ENCODE measurements at places on chromosomes 11 and 22.
A peak's percentile ranks its signal among the peaks of the same experiment; 100 is the strongest.

GRCh38 chr11:84780689-84781293 is 846.4 kb downstream of the DLG2 start:
- no peak for DNase-seq

DNA sequence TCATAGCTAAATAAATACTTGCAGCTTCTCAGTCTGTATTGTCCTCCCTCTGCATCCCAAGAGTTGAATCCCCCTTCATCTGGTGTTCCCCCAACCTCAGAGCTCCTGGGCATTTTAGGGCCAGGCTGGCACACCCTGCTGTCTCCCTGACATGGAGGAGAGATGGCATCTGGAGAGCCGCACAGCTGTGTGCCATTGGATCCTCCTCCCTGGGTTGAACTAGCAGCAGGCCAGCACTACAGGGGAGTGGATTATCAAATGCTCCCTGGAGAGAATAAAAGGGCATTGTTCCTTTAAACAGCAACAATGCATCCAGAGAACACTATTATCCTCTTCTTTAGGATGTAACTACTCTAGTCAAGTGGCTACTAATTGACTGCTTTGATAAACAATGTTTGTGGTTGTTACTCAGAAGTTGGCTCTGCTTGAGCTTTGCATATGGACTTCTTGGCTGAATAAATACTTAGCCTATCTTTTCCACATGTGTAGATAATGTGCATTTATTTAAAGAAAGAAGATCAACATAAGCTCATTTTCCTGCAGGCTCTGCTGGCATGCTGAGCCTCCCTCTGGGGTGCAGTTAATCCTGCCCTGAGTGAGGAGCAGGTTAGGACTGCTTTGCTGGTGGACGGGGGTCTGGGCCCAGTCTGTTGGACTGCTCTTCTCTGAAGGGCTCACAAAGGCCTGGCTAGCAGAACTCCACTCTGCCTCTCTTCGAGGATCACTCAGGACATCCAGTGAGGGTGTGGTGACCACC is 897.2 kb downstream of the TBC1D22A start:
- DNase-seq = no peak

GRCh38 chr11:31764766-31765165 is 46.4 kb downstream of the PAX6 start:
- DNase-seq = no peak

DNA sequence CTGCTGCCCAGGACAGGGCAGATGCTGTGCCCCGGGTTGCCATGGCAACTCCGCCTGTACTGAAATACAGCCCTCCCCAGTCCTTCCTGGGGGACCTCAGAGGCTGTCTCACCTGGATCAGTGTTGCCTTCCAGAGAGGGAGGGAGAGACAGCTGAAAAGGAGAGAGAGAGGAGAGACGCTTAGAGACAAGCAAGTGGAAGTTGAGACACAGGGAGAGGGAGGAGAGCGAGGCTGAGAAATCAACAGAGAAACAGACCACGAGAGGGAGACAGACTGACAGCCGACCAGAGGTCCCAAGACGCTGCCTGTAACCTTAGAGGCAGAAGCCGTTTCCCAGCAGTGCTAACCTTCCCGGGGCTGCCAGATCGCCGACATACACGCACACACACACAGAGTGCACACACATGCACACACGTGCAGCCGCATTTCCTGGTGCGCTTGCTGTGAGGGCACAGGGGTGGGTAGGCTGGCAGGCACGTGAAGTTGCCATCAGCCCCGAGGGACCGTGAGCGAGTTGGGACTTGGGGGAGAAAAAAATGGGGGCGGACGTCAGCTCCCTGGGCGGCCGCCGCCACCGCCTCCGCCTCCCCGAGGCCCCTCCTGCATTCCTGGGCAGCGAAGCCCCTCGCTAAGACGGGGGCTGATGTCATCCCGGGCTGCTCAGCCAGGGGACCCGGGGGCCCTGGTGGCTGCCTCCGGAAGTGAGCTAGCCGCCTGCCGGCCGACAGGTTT is 88.6 kb upstream of the CRYBB3 start:
- DNase-seq = peak; percentile 24

GRCh38 chr11:115298300-115299012 is 205.8 kb downstream of the CADM1 start:
- DNase-seq = no peak

- no peak for DNase-seq
Measured at GRCh38 chr22:27627444-27627833, 174.1 kb downstream of the MN1 start.

- no peak for DNase-seq
Measured at GRCh38 chr11:34134765-34135164, 29.3 kb downstream of the NAT10 start.

DNA sequence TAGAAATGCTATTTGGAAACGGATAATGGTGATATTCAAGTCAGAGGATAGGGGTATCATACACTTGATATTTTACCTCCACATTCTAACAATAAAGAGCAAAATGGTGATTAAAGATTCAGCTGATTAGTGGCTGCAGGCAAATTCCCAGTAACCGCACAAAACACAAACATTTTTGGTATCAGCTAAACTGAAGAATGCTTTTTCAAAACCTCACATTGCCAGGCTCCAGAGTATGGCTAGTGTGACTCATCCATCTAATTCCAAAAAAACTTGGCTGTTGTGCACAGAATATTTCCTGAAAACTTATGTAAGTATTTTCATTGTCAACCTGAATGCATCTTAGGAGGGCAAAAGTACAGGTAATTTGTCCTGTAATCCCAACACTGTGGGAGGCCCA is 10.9 kb downstream of the SRPRA start:
- no peak for DNase-seq

DNA sequence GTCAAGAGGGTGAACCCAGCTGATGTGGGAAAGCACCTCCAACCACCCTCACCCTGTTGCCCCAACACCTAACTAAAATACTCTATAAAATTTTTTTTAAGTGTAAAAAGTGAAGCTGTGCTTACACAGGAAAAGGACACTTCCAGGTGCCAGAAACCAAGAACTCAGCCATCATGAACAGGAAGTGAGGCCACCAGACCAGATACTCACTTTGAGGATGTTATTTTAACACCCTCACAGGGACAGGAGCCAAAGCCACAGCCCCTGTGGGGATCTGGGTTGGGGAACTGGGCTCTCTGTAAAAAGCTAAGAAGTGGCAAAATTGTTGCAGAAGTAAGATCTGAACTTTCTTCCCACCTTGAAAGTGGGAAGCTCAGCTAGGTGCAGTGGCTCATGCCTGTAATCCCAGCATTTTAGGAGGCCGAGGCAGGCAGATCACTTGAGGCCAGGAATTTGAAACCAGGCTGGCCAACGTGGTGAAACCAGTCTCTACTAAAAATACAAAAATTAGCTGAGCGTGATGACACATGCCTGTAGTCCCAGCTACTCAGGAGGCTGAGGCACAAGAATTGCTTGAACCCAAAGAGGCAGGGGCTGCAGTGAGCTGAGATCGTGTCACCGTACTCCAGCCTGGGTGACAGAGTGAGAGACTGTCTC is 3.8 kb downstream of the RSPH14 start:
- DNase-seq = no peak

Data from stimulated activated CD4-positive, alpha-beta T cell treated with anti-CD3 and anti-CD28 coated beads, Interleukin-1b, Interleukin-23, amount 100 ng/mL, for 24 hours (primary cell).